EL (cell line): ENCODE measurements at places on chromosomes 2 and 18.

DNA sequence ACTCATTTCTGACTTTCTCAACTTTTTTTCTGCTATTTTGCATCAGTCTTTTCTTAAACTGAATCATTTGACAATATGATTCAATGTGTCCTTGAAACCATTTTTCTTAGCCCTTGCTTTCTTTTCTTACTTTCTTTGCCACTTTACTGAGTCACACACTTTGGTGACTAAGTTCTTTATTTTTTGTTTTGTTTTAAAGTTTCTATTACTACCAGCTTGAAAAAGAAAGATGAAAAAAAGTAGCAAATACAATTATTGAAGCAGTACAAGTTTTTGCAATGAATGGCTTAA, 116.5 kb downstream of the DOCK10 start:
- peak; percentile 17 for DNase-seq

GRCh38 chr2:42795841-42796301, 3.5 kb upstream of the HAAO start:
- no peak for DNase-seq

DNA sequence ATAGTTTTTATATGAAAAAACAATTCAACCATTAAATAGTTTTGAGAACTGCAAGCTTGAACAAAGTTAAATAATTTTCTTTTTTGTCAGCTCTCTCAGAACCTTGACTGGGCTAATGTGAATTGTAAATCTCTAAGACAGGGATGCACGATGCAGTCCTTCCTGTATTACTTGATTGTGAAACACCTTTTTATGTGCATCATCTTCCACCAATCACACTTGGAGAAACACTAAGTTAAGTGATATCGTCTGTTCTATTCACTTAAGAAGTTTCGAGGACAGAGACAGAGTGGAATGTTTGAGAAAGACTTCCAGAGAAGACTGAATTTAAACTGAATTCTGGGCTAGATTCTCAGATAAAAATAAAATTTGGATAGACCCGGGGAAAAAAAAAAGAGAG, 238.2 kb downstream of the MREG start:
- DNase-seq: no peak

GRCh38 chr2:178223806-178224205, 29.5 kb downstream of the OSBPL6 start:
- DNase-seq: no peak

DNA sequence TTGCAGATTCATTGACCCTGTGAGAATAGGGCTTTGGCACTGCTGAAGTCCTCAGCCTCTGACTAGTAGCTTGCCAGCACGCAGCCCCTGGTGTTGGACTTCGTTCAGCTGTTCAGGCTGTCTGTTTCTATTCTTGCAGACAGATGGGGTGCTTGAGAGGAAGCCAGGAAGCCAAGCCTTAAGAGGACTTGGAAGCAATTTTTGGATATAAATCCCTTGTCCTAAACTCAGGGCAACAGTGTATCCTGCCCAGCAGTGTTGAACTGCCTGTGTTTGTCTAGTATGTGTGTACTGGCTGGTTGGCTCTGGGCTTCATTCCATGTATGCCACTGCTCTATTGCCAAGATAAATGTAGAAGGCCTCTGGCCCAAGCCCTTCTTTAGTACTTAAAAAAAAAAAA, 108.6 kb downstream of the COMMD1 start:
- peak; percentile 11 for DNase-seq

GRCh38 chr2:11705711-11706110, 35.7 kb upstream of the NTSR2 start:
- DNase-seq: no peak

DNA sequence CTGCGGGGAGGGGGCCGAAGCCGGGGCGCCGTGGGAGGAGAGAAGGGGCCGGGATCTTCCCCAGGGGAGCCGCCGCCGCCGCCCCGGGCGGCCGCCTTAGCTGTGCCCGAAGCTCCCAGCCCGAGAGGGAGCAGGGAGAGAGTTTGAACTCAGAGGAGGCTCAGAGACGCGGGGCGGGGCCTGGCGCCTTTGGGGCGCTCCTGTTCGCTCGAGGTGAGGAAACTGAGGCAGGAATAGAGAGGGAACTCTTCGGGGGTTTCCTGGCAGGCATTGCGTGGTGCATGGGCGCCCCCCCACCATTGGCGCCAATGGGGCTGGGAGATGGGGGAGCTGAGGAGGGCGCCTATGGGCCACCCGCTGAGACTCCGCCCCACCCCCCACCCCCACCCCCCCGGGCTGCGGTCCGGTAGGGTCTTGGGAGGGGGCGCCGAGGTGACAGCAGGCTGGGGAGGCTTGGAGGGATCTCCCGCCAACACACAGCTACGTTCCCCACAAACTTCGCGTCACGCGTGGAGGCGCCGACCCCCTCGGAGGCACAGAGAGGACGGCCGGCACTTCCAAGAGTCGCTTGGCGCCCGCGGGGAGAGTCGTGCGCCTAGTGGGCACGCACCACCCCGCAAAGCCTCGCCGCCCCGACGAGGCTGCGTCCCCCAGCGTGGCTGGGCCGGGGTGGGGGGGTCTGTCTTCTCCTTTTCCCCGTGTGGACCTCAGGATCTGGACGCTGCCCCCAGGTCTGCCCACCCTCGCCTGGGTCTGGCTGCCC, 680 bp downstream of the CTDSP1 start:
- DNase-seq: peak; percentile 36

GRCh38 chr2:177171418-177171865, 41.2 kb upstream of the HNRNPA3 start:
- DNase-seq: no peak

- DNase-seq: peak; percentile 48
These were observed 19.1 kb upstream of the FHL2 start for GRCh38 chr2:105417857-105418436.

- no peak for DNase-seq
These were observed 35.8 kb upstream of the MARCO start for GRCh38 chr2:118906186-118906585.

GRCh38 chr2:152606081-152606480, 111.2 kb downstream of the PRPF40A start:
- DNase-seq: no peak

- no peak for DNase-seq
These were observed 43.9 kb upstream of the PLEKHM3 start for GRCh38 chr2:208069186-208069585.

- DNase-seq: no peak
These were observed 7.0 kb downstream of the GCFC2 start for GRCh38 chr2:75703589-75704287.

DNA sequence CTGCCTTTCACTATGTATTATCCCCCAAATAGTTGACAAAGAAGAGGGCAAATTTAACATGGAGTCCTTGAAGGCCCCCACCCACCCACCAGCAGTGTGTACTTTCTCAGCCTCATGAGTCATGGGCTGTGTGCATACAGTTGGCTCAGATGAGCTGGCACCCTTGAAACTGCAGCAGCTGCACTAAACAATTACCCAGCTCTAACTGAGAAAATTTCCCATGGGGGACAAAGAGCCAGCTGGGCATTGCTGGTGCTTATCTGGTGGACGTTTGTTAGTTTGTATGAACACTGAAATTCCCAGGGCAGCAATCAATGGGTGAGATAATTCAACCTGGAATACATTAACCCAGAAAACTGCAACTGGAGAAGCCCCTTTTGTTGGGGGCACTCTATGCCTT, 131.7 kb downstream of the GCA start:
- no peak for DNase-seq

DNA sequence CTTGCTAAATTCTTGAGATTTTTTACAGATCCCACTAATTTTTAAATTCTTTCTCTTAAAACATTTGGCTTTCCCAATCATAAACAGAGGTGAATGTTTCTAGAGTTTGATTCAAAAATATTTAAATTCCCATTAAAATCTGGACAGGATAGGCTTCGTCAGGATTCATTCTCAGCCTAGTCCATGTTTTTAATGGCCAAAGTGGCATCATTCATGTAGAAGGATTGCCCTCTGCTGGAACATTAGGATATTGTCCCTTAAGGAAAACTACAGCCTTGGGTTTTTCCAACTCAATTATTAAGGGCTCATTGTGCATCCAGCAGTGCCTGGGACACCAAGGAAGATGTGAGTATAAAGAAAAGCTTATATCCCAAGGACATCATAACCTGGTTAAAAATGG, 71.7 kb downstream of the TPGS2 start:
- DNase-seq: peak; percentile 67

- DNase-seq: no peak
These were observed 457.2 kb downstream of the CDH2 start for GRCh38 chr18:27719680-27720079.

DNA sequence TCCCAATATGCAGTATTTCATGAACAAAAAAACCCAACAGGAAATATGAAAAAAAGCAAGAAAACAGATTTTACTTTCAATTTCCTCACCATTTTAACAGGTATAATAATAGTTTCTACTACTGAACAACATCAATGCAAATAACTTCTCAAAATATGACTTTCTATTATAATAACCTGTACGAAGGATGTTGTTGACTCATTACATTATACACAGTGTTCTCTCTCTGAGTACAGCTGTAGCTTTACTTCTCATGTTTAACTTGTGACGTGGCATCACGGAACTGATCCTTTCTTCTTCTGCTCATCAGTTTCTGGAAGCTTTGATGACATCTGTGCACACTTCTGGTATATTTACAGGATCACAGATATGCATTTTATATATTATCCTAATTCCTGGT, 40.0 kb downstream of the FAM228A start:
- no peak for DNase-seq

DNA sequence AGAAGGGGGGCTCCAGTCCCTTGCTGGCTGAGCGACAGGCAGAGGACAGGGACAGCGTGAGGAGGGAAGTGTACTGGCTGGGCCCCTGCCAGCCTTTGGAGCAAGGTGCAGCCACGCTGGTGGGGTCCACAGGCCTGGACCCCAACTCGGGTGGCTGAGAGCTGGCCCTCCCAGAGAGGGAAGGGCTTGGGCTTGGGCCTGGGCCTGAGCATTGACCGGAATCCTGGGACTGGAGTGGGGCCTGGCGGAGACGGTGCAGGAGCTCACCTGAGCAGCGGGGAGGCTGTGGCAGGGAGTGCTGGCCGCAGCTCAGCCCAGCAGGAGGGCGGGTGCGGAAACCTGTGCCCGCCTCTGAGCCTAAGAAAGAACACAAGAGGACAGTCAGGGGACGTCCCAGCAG, 27.9 kb downstream of the KCNIP3 start:
- no peak for DNase-seq

GRCh38 chr2:222861411-222862105, 722 bp downstream of the ACSL3 start:
- DNase-seq: peak; percentile 25

DNA sequence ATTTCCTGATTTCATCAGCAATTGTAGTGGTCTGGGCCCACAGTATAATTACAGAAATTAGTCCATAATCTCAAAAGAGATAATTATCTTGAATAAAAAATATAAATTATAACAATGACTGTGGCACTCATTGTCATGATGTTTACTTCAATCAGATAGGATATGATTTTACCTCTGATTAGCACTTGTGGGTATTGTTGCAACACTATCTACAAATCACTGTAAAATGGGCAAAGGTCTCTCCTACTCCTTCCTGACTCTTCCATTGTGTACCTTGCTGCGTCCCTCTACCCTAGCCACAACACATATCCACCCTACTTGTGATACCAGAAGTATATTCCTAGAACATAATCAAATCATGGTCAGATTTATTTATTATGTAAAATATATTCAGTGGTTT, 200.9 kb upstream of the TRIB2 start:
- DNase-seq: no peak

GRCh38 chr2:132863961-132864360, 194.0 kb upstream of the LYPD1 start:
- no peak for DNase-seq

DNA sequence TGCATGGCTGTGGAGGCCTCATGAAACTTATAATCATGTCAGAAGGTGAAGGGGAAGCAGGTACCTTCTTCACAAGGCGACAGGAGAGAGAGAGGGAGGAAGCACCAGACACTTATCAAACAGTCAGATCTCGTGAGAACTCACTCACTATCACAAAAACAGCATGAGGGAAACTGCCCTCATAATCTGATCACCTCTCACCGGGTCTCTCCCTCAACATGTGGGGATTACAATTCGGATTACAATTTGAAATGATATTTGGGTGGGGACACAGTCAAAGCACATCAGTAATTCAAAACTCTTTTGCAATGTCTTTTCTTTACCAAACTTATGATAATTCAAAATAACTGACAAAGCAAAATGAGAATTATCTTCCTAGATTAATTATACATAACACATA, 8.5 kb upstream of the CCDC68 start:
- DNase-seq: no peak

GRCh38 chr2:203846490-203847105, 21.0 kb upstream of the CTLA4 start:
- no peak for DNase-seq

DNA sequence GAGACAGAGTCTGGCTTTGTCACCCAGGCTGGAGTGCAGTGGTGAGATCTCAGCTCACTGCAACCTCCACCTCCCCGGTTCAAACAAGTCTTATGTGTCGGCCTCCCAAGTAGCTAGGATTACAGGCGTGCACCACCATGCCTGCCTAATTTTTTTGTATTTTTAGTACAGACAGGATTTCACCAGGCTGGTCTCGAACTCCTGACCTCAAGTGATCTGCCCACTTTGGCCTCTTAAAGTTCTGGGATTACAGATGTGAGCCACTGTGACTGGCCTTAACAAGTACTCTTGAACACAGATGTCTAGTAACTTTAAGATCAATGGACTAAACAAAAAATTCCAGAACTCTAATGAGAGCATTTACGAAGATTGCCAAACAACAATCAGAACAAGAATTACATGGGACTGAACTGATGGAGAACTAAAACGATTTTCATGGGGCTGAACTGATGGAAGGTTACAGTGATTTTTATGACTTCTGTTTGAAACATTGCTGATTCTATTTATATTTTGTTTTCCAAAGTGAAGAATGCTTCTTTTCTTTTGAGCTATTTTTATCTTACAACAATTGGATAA, 46.5 kb upstream of the ST3GAL5 start:
- no peak for DNase-seq

DNA sequence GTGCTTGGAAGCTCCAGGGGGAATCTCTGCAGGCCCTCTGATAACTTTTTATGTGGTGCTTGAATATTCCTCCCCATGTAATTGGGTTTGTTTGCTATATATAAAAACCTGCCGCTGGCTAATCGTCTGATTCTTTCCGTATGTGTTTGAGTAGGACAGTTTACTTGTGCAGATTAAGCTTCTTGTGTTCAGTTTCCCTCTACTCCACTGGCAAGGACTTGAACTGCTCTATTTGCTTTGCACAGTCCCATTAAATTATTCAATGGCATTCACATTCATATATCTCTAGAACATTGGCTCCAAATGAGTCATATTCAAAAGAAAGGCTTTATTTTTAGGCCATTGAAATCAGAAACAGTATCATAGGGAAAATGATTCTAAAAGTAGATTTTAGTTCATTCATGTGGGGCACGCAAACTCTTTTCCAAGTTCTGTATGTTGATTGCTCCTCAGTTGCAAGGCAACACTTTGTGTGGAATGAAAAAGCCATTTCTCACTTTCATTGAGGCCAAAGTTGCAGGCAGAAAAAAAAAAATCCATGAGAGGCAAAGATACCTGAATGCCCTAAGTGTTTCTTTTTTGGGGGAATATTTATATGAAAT, 1682.3 kb upstream of the PIK3C3 start:
- no peak for DNase-seq

- no peak for DNase-seq
These were observed 11.8 kb downstream of the CEP68 start for GRCh38 chr2:65067806-65068553.
